ENCODE measurements at places on chromosomes 7 and 10.

- DNase-seq, result no peak
These were observed 686.9 kb downstream of the AUTS2 start for GRCh38 chr7:70285187-70285586.

- DNase-seq, result no peak
These were observed 49.2 kb downstream of the TACR2 start for GRCh38 chr10:69367469-69367868.

- no peak for DNase-seq
These were observed 144.6 kb upstream of the RHEB start for GRCh38 chr7:151664268-151664667.

GRCh38 chr10:96588060-96588554 lies 1.3 kb upstream of the TM9SF3 start:
- DNase-seq, result no peak

DNA sequence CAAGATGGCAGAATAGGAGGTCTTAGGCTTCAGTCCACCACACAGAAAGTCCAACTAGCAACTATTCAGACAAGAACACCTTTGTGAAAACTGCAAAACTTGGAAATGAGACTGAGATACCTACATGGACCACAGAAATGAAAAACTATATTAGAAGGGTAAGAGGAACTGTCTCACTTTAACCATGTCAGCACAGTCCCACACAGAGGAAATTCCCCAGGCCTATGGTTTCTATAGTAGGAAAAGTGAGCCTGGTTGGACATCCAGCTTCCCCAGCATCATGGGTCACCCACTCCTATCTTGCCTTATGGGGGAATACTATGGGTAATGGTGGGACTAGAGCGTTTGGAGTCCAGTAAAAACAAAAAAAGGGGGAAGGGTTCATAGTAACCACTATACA lies 38.8 kb upstream of the CDK6 start:
- no peak for DNase-seq

GRCh38 chr10:132564690-132565089 lies 27.1 kb downstream of the INPP5A start:
- no peak for DNase-seq

DNA sequence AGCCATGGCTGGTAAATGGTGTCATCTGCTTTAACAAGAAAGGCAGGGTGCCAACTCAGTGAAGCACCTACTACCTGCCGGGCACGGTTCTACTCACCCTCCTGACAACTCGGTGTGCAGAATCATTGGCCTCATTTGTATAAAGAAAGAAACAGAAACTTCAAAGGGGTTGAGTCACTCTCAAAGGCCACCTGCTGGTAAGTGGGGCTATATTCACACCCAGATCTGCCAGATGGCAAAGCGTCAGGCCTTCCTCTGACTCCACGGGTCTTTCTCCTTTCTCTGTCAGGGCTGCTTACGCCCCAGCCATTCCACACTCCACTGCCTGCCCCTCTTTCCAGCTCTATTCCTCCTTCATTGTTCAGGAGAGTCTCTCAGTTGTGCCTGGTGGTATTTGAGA lies 309.2 kb downstream of the GFRA1 start:
- DNase-seq, result no peak

GRCh38 chr10:79322616-79323543 lies 24.4 kb upstream of the PPIF start:
- DNase-seq, result no peak

Data from NCI-H748 treated with DMSO at 0.1 percent for 48 hours (cell line).